ENCODE measurements at places on chromosomes 6 and 20.

GRCh38 chr6:10526156-10526555 lies 5.0 kb downstream of the GCNT2 start:
- DNase-seq, result no peak

DNA sequence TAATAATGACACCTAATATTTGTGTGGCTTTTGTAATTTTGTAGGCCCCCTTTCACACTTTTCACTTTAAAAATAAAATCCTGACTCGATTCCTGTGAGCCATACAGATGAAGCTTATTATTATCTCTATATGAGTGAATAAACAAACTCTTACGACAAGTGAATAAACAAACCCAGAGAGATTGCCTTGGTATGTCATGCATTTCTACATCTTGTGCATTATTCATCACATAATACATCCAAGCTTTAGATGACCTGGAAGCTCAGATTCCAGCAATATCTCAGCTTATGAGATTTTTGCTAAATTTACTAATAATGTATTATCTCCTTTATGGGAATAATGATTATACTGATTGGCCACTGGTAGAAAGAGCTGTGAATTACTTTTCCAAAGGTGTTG lies 248.2 kb downstream of the TBX18 start:
- no peak for DNase-seq

DNA sequence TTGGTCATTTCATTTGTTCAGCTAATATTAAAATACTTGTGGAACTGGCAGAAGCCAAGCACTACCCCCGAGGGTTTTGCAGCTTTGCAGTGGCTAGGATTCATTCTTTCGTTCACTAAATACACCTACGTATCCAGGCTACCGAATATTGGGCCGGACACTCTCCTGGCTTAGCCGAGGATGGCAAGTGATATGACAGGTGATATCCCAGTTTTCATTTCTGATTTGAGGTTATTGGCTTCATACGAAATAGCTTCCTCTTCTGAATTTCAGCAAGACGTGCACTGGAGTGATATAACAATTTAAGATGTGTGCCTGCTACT lies 536 bp upstream of the MTFR2 start:
- DNase-seq, result no peak

- DNase-seq, result no peak
Measured at GRCh38 chr20:2109425-2110210, 8.0 kb downstream of the STK35 start.

- DNase-seq, result no peak
Measured at GRCh38 chr6:108563292-108563691, 2.6 kb downstream of the FOXO3 start.

- DNase-seq, result no peak
Measured at GRCh38 chr20:6848041-6848440, 80.6 kb downstream of the BMP2 start.

DNA sequence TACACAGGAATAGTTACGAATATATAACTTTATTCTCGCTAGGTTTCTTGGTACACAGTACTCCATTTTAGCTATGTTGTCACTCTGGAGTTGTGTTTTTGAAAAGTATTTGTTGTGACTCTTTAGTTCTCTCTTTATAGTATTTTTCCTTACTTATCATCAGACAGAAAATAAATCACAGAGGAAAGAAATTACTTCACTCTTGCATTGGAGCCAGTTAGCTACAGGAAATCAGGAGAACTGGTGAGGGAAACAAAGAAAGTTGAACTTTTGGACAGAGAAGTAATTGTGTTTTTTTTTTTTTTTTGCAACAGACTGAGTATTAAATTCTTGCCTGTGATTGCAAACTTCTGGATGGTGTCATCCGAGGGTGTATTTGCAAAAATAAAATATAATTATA lies 33.9 kb downstream of the DSE start:
- no peak for DNase-seq

DNA sequence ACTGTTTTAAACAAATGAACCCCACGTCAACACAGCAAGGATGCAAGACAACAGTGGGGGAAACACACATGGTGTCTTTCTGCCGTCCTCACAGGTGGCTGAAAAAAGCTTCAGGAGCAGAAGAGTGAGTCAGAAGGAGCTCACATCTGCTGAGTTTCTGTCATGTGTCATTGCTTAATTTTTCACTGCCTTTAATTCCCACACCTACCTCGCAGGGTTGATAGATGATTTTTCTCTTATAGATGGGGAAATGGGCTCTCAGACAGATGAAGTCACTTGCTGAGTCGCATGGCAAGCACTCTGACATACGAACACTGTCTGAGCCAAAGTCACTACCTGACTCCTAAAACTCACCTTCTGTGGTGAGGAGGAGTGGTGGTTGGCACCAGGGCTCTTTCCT lies 28.3 kb upstream of the CARMIL1 start:
- DNase-seq, result no peak

DNA sequence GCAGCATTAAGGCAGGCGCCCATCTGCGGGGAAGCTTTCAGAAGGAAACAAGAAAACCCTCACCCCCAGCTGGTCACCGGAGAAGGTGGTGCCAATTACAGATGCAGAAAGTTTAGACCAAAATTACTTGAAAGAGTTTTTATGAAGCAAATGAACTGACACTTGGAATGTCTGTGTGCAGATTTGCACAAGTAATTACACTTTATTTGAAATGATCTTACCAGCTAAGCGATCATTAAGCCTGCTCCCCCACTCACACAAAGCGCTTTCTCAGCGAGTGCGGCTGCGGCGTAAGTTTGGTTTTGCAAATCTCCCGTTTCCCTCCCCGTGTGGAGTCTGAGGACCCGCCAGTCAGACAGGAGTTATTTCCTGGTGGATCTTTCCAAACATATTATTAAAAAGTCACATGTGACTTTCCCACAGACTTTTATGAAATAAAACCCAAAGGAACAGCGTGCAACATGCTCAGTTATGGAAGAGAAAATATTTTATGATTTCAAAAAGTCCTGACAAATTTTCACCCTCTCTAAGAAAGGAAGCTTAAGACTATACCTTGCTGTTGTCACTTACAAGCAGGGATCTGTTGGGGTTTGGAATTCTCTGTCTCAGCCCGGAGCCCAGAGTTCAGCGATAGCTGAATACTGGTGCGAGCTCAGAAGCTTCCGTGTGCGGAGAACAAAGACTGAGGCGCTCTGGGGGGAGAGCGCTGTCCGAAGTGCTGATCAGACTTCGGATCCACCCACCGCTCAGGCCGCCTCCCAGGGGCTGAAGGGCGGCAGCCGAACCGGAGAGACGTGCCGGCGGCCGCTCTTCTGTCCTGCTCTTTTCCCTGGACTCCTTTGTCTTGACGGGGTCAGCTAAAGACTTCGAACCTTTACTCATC lies 2.7 kb upstream of the MYT1 start:
- DNase-seq, result peak; percentile 50
